ENCODE measurements at places on chromosomes 11 and 22. TPM values are rescaled to one million over a fixed set of nuclear protein-coding genes. Genes with fewer than 3 reads are reported as not detected.

The WNT7B gene
- total RNA-seq, result 68.5 TPM

The NRGN gene
- total RNA-seq, result 9.7 TPM

The MMP11 gene
- 0.27 TPM for total RNA-seq

The PAK1 gene
- total RNA-seq, result 21.8 TPM

The APOBEC3B gene
- total RNA-seq, result 30.1 TPM

The EXPH5 gene
- 0.03 TPM for total RNA-seq

The HIKESHI gene
- total RNA-seq, result 37.2 TPM

The APOA1 gene
- total RNA-seq, result 0.40 TPM

The GPR83 gene
- total RNA-seq, result 0.07 TPM

The MS4A8 gene
- not detected for total RNA-seq

The GANAB gene
- total RNA-seq, result 251 TPM

The OR51T1 gene
- total RNA-seq, result not detected

The MS4A3 gene
- total RNA-seq, result not detected

The OR51L1 gene
- total RNA-seq, result not detected

The FOSL1 gene
- total RNA-seq, result 130 TPM

The CEND1 gene
- 2.2 TPM for total RNA-seq

The TYMP gene
- total RNA-seq, result 20.7 TPM

The GAB4 gene
- total RNA-seq, result not detected

The SPA17 gene
- total RNA-seq, result 18.0 TPM

The FAM76B gene
- 7.7 TPM for total RNA-seq

The CCDC88B gene
- total RNA-seq, result 11.4 TPM

The MRGPRX4 gene
- not detected for total RNA-seq

The SLC16A8 gene
- total RNA-seq, result not detected

The MS4A7 gene
- total RNA-seq, result not detected

The SERHL2 gene
- total RNA-seq, result 0.28 TPM
